BJ (cell line): ENCODE measurements at places on chromosomes 12 and 14. TPM values are rescaled to one million over a fixed set of nuclear protein-coding genes. Genes with fewer than 3 reads are reported as not detected.

The SAMD15 gene
- polyA plus RNA-seq, result 0.34 and 1.4 TPM in 2 replicates

- DNase-seq, result no peak
Measured at GRCh38 chr12:131035245-131035681, 81.6 kb downstream of the ADGRD1 start.

The SLC10A1 gene
- polyA plus RNA-seq, result not detected in 2 replicates

- DNase-seq, result no peak
Measured at GRCh38 chr12:47785887-47786661, 13.0 kb downstream of the SLC48A1 start.

DNA sequence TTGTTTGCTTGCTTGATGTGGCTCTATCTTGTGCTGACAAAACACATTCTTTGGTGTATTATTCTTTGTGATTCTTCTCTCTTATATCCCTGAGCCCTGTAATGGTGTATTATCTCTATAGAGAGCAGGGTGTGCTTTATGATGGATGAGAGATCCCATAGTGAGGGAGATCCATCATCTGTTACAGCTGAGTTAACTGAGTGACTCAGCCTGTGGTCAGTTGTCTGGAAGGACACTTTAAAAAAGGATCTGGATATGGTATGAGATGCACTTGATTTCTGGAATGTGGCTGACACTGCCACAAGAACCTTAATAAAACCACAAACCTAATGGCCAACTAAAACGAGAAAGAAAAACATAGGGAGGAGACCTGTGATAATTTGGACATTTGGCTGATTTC lies 461.4 kb upstream of the SYT1 start:
- peak; percentile 56 for DNase-seq

DNA sequence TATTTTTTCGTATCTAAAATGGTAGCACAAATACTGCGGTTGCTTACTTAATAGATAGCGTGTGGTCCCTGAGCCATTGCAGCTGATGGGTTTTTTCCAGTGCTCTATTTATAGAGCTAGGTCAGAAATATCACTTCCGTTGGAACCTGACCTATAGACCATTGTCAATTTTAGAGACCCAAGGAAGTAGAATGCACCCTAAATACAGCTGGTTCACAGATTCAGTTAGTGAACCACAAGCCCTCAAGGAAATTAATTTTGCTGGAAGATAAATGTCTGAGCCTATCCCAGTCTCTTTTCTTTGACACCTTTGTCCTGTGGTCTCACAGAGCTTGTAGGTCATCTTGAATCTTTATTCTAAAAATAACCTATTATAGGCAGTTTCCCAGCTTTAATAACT lies 391.0 kb downstream of the ZFP36L1 start:
- DNase-seq, result no peak

GRCh38 chr12:110270125-110270962 lies 10.7 kb upstream of the ATP2A2 start:
- DNase-seq, result no peak

The IGF1 gene
- 1.5 and 2.4 TPM in 2 replicates for polyA plus RNA-seq

DNA sequence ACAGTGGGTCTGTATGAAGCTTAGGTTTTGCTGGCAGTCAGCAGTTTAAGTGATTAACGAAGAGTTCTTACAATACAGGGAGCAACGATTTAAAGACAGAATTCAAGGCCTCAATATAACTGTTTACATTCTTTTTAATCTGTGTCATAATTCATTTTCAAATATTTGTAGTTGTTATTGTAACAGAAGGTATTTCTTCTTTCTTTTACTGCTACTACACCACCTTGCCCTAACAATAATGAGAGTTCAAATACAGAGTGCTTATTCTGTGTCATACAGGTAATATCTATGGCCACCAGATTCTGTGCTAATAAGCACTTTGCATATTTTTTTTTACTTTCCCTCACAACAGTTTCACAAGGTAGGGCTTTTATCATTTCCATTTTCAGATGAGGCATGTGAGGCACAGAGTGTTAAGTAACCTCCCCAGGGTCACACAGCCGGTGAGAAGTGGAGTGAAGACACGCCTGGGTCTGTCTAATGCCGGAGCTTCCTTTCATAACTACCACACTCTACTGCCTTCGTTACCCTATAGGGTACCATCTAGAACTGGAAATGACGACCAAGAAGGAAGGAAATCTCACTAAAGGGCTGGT lies 81.9 kb downstream of the PELI2 start:
- no peak for DNase-seq

The AKAP3 gene
- 0.98 and 1.1 TPM in 2 replicates for polyA plus RNA-seq

DNA sequence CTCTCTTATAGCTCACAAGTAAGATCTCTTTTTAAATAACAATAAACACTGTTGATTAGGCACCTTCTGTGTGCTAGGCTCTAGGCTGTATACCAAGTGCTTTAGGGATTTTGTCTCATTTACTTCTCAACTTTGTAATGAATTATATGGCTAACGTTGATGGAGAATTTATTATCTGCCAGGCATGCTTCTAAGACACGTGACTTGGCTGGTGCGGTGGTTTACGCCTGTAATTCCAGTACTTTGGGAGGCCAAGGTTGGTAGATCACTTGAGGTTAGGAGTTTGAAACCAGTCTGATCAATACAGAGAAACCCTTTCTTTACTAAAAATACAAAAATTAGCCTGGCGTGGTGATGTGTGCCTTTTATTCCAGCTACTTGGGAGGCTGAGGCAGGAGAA lies 1202.8 kb upstream of the TMEM132C start:
- DNase-seq, result no peak

DNA sequence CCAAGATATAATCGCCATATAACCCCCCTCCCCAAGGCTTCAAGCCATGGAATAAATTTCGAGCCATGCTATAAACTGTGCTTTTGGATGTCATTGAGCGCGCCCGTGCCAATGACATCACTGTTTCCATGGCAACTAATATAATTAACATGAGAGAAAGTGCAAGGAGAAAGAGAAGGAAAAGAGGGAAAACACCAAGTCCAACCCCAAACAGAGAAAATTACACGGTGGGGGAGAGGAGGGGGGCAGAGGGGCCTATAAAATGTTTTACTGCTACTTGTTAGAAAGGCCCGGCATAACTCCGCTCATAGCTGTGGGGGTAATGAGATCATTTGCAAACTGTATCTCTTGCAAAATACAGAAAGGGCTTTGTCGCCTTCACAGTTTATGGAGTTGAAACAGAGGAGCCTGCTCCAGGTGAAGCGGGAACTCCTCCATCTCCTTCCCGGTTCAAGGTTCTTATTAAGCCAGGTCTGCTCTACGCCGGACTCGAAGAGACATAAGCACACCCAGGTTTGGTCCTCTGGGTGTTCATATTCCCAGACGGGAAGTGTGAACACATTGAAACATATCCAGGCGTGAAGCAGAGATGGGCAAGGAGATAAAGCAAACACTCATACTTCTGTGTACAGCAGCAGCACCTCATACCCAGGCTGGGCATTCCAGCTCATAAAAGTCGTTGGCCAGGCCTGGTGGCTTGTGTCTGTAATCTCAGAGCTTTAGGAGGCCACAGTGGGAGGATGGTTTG lies 99.1 kb upstream of the MAP1LC3B2 start:
- DNase-seq, result peak; percentile 4

DNA sequence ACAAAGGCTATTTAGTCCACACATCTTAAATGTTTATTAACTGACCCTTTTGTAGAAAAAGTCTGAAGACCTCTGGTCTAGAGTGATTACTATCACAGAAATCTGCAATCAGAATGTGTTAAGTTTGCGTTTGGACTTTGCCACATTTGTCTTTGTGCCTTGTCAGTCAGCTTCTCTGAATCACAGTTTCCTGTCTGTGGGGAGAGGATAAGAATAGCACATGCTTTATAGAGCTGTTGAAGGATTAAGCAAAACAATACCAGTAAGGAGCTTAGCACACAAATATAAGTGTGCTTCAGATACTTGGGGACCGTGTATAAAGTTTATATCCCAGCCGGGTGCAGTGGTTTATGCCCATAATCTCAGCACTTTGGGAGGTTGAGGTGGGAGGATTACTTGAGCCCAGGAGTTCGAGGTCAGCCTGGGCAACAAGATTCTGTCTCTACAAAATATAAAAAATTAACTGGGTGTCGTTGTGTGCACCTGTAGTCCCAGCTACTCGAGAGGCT lies 63.0 kb upstream of the BTG1 start:
- DNase-seq, result no peak

DNA sequence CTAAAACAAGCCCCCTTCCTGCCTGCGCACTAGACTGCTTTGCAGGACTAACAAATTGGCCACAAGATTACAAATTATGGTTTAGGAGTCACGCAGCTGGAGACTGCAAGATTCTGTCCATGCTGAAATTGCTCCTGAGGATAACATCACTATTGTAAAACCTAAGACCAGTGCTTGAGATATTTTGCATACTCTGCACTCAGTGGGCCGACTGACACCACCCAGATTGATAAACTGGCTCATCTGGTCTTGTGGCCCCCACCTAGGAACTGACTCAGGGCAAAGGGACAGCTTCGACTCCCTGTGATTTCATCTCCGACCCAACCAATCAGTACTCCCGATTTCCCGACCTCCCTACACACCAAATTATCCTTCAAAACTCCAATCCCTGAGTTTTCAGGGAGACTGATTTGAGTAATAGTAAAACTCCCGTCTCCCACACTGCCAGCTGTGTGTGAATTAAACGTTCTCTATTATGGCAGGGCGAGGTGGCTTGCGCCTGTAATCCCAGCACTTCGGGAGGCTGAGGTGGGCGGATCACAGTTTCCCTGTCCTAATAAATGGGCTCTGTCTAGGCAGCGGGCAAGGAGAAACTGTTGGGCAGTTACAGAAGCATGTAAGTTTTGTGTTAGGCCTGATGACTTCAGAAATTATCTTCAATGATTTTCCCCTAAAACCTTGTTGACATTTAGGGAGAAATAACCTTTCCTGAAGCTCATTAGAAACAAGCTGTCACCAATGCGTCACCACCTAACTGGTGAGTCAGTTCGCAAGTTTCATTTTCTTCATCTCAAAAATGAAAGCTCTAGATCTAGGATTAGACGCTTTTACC lies 5.3 kb upstream of the UBC start:
- no peak for DNase-seq

GRCh38 chr12:53600490-53601295 lies 25.5 kb downstream of the ATF7 start:
- no peak for DNase-seq

The LMNTD1 gene
- 0.76 and 1.1 TPM in 2 replicates for polyA plus RNA-seq

DNA sequence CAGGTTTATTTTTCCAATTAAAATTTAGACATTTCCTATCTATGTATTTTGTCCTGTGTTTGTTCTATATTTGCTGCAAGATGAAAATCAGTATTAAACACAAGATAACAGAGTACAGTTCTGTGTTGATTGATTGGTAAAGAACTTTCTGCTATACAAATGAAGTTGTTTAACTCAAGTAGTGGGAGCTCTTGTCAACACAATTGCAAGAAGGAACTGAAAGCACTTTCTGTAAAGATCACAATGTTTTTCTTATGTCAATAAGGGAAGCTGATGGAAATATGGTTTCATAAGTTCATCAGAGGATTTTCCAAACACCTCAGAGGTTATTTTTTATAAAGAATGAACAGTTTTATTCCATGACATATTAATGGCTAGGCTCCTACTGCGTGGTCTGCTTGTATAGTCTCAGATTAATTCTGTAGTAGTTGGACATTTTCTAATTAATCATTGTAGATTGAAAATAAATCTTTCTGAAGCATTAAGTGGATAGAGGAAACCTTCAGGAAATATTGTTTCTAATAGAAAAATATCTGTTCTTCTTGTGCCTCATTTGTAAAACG lies 379.5 kb downstream of the LRFN5 start:
- no peak for DNase-seq

- no peak for DNase-seq
Measured at GRCh38 chr12:99914206-99914605, 70.5 kb downstream of the ANKS1B start.

- DNase-seq, result no peak
Measured at GRCh38 chr12:29216266-29216665, 67.2 kb downstream of the FAR2 start.

The ERBB3 gene
- polyA plus RNA-seq, result 4.7 and 6.0 TPM in 2 replicates

GRCh38 chr12:41941079-41941478 lies 203.6 kb downstream of the GXYLT1 start:
- no peak for DNase-seq

DNA sequence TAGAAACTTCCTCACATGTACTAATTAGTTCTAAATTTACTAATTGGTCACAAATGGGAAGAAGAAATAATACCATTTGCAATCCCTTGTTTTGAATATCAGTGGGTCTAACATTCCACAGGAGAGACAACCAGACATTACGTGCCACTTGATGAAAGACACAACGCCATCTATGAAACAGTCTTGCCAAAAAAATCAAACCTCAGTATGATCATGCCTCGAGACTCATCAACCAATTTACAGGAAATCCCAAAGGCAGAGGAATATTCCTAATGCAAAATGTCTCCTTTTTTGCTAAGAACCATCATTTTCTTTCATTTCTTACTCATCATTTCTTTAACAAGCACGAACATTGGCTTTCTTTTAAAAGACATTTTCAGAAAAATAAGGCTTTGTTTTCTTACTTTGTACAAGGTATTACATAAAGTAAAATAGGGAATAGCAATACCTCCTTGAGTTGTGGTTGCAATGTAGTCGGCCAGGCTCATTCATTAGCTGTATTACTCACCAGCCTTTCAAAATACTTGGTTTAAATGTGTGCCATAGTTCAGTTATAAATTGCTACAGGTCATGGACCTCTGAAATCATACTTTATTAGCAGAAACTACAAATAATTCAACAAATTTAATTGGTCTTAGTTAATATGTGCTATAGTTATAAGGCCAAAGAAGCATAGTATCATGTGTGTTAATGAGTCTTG lies 436.2 kb upstream of the FLRT2 start:
- no peak for DNase-seq

GRCh38 chr12:3717283-3717898 lies 35.5 kb downstream of the CRACR2A start:
- no peak for DNase-seq

GRCh38 chr12:101619858-101620761 lies 25.3 kb downstream of the MYBPC1 start:
- DNase-seq, result no peak

GRCh38 chr14:34348592-34348991 lies 113.4 kb downstream of the SPTSSA start:
- no peak for DNase-seq

DNA sequence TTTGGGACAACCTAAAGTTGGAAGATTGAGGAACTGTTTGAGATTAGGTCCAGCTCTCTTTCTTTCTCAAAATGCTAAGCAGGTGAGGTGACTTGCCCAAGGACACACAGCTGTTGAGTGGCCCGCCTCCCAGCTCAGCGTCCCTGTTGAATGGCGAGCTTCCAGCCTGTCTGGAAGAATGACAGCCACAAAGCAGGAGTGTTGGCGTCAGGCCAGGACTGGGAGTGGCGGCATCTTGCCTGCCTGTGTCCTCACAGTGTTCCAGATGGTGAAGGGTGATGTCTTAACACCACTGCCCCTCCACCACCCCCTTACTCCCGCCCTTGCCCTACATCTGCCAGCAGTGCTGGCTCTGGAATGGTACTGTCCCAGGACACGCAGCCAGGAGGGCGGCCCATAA lies 4.4 kb upstream of the CEBPE start:
- no peak for DNase-seq

The TSFM gene
- 14.5 and 15.1 TPM in 2 replicates for polyA plus RNA-seq

DNA sequence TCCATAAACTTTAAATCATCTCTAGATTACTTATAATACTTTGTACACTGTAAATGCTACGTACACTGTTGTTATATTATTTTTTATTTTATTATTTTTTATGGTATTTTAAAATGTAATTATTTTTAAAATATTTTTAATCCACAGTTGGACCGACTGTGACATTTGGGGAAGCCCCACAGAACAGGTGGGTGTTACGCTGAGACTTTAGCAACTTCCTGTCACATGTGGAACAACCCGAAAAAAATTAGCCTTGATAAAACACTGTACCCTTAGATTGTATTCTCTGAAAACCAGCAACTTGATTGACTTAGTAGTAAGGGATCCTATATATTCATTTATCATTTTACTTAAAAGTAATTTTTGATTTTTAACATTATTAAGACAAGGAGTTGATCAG lies 1755.7 kb upstream of the SEL1L start:
- no peak for DNase-seq
